ENCODE measurements at places on chromosomes 1 and 21. TPM values are rescaled to one million over a fixed set of nuclear protein-coding genes. Genes with fewer than 3 reads are reported as not detected.

The TLR5 gene
- 0.81 TPM for total RNA-seq

The SRGAP2C gene
- 29.6 TPM for total RNA-seq

The DNAH14 gene
- 21.3 TPM for total RNA-seq

The ZNF683 gene
- not detected for total RNA-seq

The TNNT2 gene
- not detected for total RNA-seq

The HPCA gene
- total RNA-seq, result 0.49 TPM
